ENCODE measurements at places on chromosomes 16 and 17. TPM values are rescaled to one million over a fixed set of nuclear protein-coding genes. Genes with fewer than 3 reads are reported as not detected.

DNA sequence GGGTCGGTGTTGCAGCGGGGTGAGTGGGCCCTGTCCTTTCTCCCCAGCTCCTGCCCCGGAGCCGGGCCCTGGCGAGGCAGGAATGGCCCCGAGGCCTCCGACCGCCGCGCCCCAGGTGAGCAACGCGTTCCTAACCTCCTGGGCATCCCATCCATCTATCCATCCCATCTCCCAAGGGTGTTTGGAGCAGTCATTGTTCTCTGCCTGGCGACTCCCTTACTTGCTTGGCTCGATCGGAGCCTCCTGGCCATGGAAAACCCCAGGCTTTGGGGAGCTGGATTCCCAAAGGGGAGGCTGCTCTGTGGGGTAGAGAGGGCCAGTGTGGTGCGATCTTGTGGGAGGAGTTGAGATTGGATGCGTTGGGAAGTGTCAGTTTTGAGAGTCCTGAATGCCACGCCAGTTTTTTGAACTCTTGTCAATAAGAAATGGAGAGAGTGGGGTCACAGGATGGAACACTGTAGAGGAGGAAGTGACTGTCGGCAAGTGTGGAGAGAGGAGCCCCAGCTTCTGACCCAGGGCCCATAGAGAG, 684 bp downstream of the ZFP90 start:
- DNase-seq: no peak

DNA sequence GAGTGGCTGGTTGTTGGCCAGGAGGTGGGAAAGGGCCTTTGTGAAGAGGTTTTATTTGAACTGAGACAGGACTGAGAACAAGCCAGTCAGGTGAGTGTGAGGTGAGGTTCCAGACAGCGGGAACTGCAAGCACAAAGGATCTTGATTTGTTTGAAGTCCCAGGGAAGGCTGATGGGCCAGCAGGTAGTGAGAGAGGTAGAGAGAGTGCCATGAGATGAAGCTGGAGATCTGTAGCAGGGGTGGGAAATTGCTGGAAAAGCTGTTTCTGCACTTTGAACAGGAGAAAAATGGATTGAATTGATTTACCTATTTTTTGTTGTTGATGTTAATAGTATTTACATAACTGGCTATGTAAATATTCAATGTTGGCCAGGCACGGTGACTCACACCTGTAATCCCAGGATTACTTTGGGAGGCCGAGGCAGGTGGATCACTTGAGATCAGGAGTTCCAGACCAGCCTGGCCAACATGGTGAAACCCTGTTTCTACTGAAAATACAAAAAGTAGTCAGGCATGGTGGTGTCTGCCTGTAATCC, 7.7 kb upstream of the DCTPP1 start:
- DNase-seq: no peak

GRCh38 chr17:45823598-45823997, 21.1 kb upstream of the SPPL2C start:
- peak; percentile 37 for DNase-seq

GRCh38 chr17:73400915-73401545, 89.2 kb upstream of the CDC42EP4 start:
- DNase-seq: no peak

DNA sequence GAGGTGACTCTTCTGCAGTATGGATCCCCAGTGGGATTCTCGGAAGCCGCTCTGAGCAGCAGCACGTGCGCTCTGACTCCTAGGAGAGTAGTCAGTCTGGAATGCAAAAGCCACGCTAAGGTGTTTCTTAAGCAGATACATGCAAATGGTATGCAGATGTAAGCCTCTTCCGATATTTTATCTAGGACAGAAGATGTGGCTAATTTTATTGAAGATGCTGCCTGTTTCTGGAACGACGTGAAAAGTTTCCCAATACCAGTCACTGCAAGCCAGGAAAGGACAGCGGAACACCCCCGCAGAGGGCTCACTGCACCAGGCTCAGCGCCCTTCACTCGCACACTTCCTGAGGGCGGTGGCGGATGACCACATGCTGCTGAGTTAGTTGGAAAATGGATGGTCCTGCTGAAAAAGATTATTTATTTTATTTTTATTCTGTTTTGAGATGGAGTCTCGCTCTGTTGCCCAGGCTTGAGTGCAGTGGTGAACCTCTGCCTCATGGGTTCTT, 10.1 kb downstream of the FADS6 start:
- no peak for DNase-seq

GRCh38 chr17:17710728-17711541, 29.7 kb downstream of the RAI1 start:
- DNase-seq: no peak

- DNase-seq: no peak
Measured at GRCh38 chr16:67016143-67016542, 12.8 kb upstream of the CBFB start.

- no peak for DNase-seq
Measured at GRCh38 chr17:17822189-17822588, 14.6 kb downstream of the SREBF1 start.

DNA sequence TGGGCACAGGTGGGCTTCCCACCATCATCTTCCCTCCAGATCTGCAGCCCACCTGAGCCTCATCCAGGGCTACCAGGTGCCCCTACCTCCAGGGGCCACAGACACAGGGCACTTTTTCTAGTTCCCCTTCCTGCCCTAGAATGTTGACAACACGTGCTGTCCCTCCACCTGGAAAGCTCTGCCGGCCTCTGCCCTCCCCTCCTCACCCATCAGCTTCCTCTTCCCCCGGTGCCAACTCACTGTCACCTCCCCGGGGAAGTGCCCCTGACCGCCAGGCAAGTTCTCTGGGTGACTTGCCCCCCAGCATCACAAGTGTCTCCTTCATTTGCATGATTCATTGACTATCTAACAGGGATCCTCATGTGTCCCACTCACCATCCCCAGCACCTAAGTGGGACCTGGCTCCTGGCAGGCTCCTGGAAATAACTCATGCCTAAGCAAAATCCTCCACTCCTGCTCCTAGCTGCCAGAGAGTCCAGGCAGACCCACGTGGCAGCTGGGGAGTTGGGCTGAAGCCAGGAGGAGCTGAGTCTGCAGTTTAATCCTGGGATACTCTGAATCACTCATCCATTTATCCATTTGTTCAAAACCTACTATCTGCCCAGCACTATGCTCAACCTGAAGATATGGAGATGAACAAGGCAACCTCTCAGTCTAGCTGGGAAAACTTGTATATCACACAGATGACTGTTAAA, 304.4 kb downstream of the FOXL1 start:
- DNase-seq: no peak

GRCh38 chr17:2691069-2691871, 20.3 kb downstream of the CLUH start:
- no peak for DNase-seq

DNA sequence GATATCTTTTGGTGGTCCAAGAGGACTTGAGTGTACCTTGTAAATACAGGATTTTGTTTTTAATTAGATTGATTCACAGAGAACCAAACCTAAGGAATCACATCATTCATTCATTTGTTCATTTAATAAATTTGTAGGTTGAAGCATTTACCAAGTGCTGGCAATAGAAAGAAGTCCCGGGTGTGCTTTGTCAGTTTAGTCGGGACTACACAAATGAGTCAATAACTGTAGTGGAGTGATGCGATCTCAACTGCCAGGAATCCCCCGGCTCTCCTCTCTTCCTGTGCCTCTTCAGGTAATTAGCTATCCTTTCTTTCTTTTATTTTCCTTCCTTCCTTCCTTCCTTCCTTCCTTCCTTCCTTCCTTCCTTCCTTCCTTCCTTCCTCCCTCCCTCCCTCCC, 1.4 kb upstream of the WWOX start:
- DNase-seq: no peak

DNA sequence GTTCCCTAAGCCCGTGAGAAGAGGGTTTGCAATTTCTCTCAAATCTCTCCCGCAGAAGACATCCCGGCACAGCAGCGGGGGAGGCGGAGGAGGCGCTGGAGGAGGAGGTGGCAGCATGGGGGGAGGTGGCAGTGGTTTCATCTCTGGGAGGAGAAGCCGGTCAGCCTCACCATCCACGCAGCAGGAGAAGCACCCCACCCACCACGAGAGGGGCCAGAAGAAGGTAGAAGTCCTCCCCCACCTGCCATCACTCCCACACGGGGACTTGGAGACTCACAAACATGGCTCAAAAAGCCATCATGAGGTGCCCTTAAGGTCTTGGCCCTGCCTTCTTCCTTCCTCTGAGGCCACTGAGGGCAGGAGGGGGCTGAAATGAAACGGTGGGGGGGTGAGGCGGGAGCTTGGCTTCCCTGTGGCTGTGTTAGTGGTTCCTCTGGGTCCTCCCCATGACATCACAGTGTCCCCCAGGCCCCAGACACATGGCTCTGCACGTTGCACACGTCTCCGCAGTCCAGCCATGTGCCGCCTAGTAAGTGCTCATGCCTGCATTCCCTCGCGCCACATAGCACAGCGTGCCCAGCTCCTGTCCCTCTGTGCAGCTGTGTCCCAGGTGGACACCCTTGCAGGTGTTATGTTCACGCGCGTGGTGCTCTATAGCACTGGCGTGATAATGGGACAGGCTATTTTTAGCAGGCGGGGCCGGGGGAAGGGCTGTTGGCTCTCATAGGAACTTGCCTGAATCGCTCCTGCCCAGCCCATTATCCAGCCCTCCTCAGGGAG, 6.9 kb downstream of the MLLT6 start:
- no peak for DNase-seq

- no peak for DNase-seq
Measured at GRCh38 chr16:8330761-8331160, 259.6 kb downstream of the TMEM114 start.

GRCh38 chr17:38591759-38592241, 14.0 kb downstream of the SRCIN1 start:
- peak; percentile 64 for DNase-seq

GRCh38 chr17:721540-721937, 6.9 kb upstream of the VPS53 start:
- no peak for DNase-seq

DNA sequence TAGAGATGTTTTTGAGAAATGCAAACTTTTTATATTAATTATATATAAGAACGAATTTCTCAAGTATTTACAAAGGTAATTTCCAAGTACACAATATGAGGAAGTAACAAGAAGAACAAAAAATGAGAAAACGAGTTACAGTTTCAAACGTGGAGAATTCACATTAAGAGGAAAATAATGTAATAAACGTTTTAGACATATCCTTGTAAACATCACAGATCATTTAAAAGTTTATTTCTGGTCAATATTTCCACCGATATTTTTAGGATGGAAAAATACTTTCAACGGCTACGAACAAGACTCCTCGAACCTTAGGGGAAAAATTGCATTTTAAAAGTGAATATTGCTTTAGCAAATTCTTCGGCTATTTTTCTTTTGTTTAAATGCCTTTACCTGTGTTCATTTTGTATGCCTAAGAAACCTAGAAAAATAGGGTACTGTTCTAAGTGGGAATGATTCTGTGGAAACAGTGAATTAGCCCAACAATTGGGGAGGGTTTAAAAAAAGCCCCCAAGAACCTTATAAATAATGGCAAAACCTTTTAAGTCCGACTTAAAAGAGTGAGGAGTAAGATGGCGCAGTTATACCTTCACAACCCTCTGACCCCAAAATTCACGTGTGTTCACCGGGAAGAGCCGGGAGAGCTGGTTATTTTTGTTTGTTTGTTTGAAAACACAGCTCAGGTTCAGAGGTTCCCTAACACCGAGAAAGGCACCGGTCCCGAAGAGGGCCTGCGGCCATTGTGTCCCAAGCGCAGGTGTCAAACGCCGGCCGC, 3.3 kb downstream of the HNF1B start:
- no peak for DNase-seq

- no peak for DNase-seq
Measured at GRCh38 chr16:15494236-15494635, 59.8 kb downstream of the BMERB1 start.

DNA sequence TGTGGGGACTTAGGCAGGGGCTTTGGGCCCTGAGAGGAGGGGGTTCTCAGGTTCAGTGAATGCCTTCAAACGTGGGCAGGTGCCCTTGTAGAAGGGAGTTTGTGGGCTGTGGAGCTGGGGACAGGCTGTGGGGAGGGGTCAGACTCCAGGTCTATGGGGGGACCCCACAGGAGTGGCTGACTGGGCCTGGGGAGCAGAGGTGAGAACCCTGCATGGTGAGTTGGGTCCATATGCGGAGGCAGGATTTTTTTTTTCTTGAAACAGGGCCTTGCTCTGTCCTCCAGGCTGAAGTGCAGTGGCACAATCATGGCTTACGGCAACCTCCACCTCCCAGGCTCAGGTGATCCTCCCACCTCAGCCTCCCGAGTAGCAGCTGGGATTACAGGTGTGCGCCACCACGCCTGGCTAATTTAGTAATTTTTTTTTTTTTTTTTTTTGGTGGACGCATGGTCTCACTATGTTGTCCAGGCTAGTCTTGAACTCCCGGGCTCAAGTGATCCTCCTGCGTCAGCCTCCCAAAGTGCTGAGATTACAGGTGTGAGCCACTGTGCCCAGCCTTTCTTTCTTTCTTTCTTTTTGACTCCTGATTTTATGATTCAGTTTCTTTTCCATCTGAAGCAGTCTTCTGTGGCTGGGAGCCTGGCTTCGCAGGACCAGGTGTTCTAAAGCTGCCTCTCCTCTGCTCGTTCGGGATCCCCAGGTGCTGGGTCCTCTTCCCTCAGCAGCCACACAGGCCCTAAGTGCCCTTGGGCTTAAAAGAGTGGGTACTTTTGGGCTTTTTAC, 19.0 kb upstream of the ADCY7 start:
- DNase-seq: no peak

DNA sequence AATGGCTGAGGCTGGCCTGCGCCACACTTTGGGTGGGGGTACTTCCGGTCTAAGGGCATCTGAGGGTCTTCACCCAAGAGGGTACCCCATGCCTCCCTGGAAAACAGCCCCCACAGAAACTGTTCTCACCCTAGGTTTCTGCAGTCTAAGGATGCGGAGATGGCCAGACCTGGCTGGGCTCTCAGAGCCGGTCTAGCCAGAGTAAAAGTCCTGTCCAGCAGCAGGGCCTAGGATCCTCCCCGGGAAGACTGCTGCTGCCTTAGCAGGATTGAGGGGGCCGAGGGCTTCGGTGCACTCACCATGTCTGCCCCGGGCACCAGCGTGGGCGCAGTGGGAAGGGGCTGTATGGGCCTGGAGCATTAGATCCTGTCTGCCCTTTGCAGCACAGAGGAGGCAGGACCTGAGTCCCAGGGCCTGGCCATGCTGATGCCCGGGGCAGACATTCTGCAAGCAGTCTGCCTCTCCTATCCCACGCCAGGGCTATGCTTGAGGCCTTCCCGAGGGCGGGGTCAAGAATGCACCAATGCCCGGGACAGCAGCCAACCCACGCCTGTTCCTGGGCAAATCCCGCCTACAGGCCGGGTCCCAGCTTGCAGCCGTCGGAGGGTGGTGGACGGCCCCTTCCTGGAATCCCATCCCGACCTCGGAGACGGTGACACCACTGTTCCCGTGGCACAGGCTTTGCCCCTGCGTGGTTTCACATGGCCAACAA, 54.7 kb downstream of the CBFA2T3 start:
- no peak for DNase-seq

- DNase-seq: peak; percentile 72
Measured at GRCh38 chr16:3983081-3983520, 102.6 kb upstream of the CREBBP start.

- no peak for DNase-seq
Measured at GRCh38 chr16:68510775-68511174, 28.3 kb upstream of the ZFP90 start.

The MT4 gene
- total RNA-seq: not detected

The KCNJ12 gene
- not detected for total RNA-seq

The OR3A1 gene
- total RNA-seq: 0.22 TPM

The MYH1 gene
- not detected for total RNA-seq

The SAT2 gene
- 60.3 TPM for total RNA-seq

The PABPN1L gene
- not detected for total RNA-seq

The RNF222 gene
- 1.2 TPM for total RNA-seq

The ATF7IP2 gene
- total RNA-seq: 86.9 TPM

The INCA1 gene
- not detected for total RNA-seq

The SERPINF2 gene
- 0.59 TPM for total RNA-seq

The TBC1D16 gene
- total RNA-seq: 2.5 TPM

The MYH13 gene
- total RNA-seq: not detected

The FGF11 gene
- 1.7 TPM for total RNA-seq

The TBC1D3 gene
- total RNA-seq: not detected

The CCL2 gene
- not detected for total RNA-seq

The ZDHHC1 gene
- total RNA-seq: not detected

Measured in CD4-positive, alpha-beta T cell (primary cell).